ENCODE measurements at places on chromosomes 7 and 10. TPM values are rescaled to one million over a fixed set of nuclear protein-coding genes. Genes with fewer than 3 reads are reported as not detected.

DNA sequence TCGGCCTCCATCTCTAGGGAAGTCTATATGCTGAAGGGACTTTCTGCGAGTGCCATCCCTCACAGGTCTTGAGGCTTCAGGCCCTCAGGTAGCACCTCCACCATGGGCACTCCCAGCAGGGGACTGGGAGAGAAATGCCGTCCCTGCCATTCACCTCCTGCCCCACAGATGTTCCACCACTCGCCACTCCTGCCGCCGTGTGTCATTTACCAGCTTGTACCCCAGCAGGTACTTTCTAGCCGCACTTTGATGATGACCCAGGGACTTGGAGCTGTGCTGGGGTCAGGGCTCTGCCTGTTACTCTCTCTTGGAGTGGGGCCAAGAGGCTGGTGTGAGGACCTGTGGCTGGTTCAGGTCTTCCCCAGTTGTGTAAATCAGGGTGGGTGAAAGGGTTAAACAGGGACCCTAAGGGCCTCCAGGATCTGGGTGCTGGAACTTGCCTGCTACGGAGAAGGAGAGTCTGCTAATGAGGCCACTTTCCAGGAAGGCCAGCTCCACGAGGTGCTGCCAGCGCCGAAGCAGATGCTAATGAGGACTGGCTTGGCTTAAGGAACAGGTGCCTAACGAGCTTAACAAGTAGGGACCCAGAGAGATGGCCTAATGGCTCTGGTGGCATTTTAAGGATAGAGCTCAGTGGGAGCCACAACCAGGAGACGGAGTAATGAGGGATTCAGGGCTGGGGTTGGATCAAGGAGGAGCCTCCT, 32.4 kb downstream of the CRHR2 start:
- no peak overlapping the region for H3K4me3 ChIP-seq
- no peaks in the 10 kb centered on the region for H3K27me3 ChIP-seq
- no peak for DNase-seq
- H3K36me3 ChIP-seq: no peaks in the 10 kb centered on the region

DNA sequence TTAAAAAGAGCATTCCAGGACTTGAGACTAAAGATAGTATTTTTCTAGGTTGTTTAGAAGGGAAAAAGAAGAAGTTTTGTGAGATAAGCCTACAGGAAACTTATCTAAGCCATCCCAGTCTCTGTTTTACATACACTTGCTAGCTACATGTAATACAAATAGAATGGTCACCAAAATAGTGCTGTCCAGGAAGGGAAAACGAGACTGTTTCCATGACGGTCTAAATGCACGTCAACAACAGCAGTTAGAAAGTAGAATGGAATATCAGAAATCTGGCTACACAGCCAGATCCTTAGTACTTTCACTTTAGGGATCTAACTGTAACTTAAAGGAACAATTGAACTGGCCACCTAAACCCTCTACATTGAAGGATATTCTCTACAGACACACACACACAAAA, 117.6 kb downstream of the TSPAN12 start:
- no peaks in the 10 kb centered on the region for H3K36me3 ChIP-seq
- no peaks in the 10 kb centered on the region for H3K4me1 ChIP-seq
- no peak for DNase-seq
- H3K27ac ChIP-seq: peak overlapping the region; percentile 37
- H3K27me3 ChIP-seq: no peaks in the 10 kb centered on the region

GRCh38 chr7:149330914-149331567, 69.0 kb downstream of the ZNF783 start:
- H3K4me1 ChIP-seq: no peaks in the 10 kb centered on the region
- no peaks in the 10 kb centered on the region for H3K27me3 ChIP-seq
- no peak overlapping the region for H3K27ac ChIP-seq
- H3K36me3 ChIP-seq: no peaks in the 10 kb centered on the region
- H3K4me3 ChIP-seq: no peak overlapping the region
- no peak for DNase-seq

DNA sequence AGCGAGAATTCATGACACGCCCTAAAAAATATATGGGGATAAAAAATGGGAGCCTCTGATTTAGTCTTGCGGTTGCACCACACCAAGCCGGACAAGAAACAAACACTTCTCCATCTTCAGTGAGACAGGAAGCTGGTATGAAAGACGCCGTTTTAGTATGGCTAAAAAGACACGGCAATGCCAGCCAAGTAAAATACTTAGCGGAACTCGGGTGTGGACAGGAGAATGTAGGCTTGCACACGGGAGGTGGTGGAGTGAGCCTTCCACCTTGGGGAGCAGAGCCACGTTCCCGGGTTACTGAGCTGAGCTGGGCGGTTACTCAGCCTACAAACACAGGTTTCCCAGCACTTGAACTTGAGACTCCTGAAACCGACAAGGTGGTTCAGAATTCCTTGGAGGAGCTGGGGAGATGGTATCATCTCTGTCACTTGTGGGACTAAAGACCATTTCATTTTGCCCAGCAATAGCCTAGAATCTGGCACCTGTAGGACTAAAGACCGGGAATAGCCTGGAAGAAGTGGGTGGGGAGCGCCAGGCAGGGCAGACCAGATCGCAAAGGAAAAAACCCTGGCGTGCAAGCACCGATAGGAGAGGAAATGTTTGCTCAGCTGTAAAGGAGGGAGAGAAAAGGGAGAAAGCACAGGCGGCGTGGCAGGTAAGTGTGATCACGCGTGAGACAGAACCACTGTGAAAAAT, 34.8 kb upstream of the SEPHS1 start:
- H3K27ac ChIP-seq: no peak overlapping the region
- H3K4me3 ChIP-seq: peak overlapping the region; percentile 26
- peaks cover 11% of the 10 kb centered on the region for H3K4me1 ChIP-seq

- no peaks in the 10 kb centered on the region for H3K27me3 ChIP-seq
- no peak for DNase-seq
- H3K27ac ChIP-seq: no peak overlapping the region
- H3K36me3 ChIP-seq: no peaks in the 10 kb centered on the region
- no peak overlapping the region for H3K4me3 ChIP-seq
Measured at GRCh38 chr7:18859318-18859717, 258.1 kb downstream of the TWIST1 start.

DNA sequence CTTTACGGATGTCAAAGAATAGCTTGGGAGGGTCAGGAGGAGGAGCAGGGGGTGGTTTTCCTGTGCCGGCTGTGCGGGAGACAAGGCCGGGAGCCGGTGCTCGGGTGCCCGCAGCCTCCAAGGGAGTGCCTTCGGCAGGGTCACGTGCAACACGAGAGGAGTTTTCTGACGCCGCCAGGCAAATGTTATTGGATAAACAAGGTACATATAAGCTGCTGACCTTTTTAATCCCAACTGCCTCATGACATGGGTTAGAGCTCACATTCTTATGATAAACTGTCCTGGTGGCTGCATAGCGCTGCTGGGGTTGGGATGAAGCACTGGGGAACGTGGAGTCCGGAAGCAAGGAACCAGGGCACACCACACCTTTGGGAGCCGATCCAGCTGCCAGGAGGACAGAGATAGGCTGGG, 124.8 kb upstream of the PDLIM1 start:
- peaks cover 15% of the 10 kb centered on the region for H3K36me3 ChIP-seq
- H3K4me3 ChIP-seq: peak overlapping the region; percentile 46
- peaks cover 89% of the 10 kb centered on the region for H3K4me1 ChIP-seq
- H3K27me3 ChIP-seq: no peaks in the 10 kb centered on the region
- DNase-seq: peak; percentile 63

DNA sequence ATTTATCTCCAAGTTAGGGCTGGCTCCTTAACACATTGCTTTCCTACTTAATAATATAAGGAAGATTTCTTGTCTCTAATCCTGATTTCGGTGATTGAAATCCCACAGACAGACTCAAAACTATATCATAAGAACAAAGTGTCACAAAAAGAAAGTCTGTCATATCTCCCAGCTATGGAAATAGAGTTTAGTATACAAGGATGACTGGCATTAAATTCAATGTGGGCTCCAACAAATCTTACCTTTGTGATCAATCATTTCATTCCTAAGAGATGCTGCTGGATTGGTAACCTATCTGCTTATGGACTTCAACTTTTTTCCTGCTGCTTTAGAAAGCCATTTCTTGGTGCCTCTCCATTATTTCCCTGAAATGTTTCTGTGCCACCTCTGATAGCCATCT, 39.5 kb upstream of the ZRANB1 start:
- H3K27ac ChIP-seq: no peak overlapping the region
- no peak for DNase-seq
- H3K27me3 ChIP-seq: peaks cover 17% of the 10 kb centered on the region
- H3K4me1 ChIP-seq: no peaks in the 10 kb centered on the region

DNA sequence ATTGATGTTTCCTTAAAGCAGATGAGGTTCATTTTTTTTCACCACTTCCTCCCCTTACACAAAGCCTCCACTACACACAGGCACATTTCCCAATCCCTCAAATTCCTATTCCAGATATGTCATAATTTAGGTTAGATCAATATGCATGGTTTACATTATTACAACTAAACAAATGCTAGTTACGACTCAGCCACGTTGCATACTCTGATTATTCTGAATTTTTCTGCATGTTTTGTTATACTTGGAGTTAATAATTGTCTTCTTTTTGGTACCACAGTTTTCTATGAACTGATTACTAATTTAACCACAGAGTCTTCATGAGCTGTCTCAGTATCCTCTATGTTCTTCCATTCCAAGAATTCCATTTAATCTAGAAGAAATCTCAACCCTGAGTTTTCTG, 4.4 kb upstream of the BICC1 start:
- H3K27ac ChIP-seq: no peak overlapping the region
- no peak for DNase-seq
- H3K36me3 ChIP-seq: no peaks in the 10 kb centered on the region
- no peaks in the 10 kb centered on the region for H3K4me1 ChIP-seq
- no peak overlapping the region for H3K4me3 ChIP-seq

- no peak overlapping the region for H3K4me3 ChIP-seq
- no peaks in the 10 kb centered on the region for H3K4me1 ChIP-seq
- H3K27ac ChIP-seq: no peak overlapping the region
- H3K36me3 ChIP-seq: no peaks in the 10 kb centered on the region
- DNase-seq: no peak
Measured at GRCh38 chr10:52540479-52540984, 226.5 kb downstream of the DKK1 start.

DNA sequence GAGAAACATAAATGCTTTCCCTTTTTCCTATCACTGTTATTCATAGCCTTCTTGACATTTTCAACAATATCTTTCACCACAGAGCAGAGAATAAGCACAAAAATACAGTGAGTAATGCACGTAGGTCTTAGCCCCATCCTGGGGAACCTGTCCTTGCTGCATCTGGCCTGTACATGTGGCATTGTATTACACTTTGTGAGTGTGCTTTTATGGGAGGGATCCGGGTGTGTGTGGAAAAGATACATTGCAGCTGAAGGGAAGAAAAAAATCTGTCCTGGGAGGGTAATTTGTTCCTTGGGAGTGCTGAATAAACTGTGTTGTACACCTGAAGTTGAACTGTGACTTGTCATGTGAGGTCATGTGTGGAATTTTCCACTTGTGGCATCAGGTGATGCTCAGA, 422.7 kb upstream of the LRGUK start:
- no peaks in the 10 kb centered on the region for H3K4me1 ChIP-seq
- H3K27me3 ChIP-seq: no peaks in the 10 kb centered on the region
- DNase-seq: no peak
- no peaks in the 10 kb centered on the region for H3K36me3 ChIP-seq
- H3K4me3 ChIP-seq: no peak overlapping the region

- no peaks in the 10 kb centered on the region for H3K36me3 ChIP-seq
- H3K4me3 ChIP-seq: no peak overlapping the region
- no peaks in the 10 kb centered on the region for H3K27me3 ChIP-seq
- peaks cover 10% of the 10 kb centered on the region for H3K4me1 ChIP-seq
- H3K27ac ChIP-seq: no peak overlapping the region
Measured at GRCh38 chr7:106655703-106656498, 5.1 kb downstream of the CCDC71L start.

- H3K27ac ChIP-seq: no peak overlapping the region
- H3K27me3 ChIP-seq: no peaks in the 10 kb centered on the region
- peaks cover 67% of the 10 kb centered on the region for H3K36me3 ChIP-seq
- H3K4me3 ChIP-seq: no peak overlapping the region
- peaks cover 1% of the 10 kb centered on the region for H3K4me1 ChIP-seq
Measured at GRCh38 chr7:5750031-5750653, 31.3 kb downstream of the RNF216 start.

The GDF10 gene
- total RNA-seq: 0.83 TPM

The SORBS1 gene
- 1,087 TPM for total RNA-seq

The C10orf105 gene
- total RNA-seq: not detected

The ANXA7 gene
- total RNA-seq: 157 TPM

The CHAT gene
- not detected for total RNA-seq

The HYCC1 gene
- 29.2 TPM for total RNA-seq

The OPTN gene
- 194 TPM for total RNA-seq

All from heart right ventricle (tissue), 16 donors.